Left ventricle myocardium inferior (tissue), 1 donor: ENCODE measurements at places on chromosomes 1 and 21.

GRCh38 chr1:68332041-68332440 is 99.7 kb upstream of the WLS start:
- DNase-seq: no peak

GRCh38 chr1:159933347-159933746 is 8.0 kb upstream of the TAGLN2 start:
- DNase-seq: no peak

GRCh38 chr1:75394386-75395139 is 216.4 kb downstream of the SLC44A5 start:
- DNase-seq: no peak

DNA sequence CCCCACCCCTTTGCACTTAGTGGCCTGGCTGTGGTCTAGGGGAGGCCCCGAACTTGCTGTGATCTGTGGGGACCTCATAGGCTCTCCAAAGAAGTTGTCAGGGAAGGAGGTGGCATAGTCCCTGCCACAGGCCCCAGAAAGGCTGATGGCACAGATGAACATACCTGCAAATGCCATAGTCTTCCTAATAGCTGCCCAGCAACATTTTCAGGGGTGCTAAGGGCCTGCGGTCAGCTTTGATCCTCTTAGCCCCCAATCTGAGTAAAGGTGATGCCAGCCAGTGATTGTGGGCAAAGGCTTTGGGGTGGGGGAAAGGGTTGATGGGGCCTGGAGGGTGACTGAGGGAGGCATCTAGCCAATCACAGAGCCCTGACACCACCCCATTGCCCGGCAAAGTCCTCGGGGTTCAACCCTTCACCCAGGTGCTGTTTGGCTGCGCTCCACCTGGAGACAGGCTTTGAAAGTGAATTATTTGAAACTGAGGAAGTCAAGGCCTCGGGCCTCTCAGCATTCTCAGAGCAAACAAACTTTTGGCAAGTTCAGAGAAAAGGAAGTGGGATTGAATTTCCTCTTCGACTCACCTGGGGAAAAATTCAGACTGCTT is 35.8 kb downstream of the PAX7 start:
- DNase-seq: no peak

GRCh38 chr1:21301794-21302440 is 11.7 kb upstream of the ECE1 start:
- DNase-seq: no peak

GRCh38 chr1:180939073-180939710 is 26.5 kb downstream of the KIAA1614 start:
- no peak for DNase-seq

DNA sequence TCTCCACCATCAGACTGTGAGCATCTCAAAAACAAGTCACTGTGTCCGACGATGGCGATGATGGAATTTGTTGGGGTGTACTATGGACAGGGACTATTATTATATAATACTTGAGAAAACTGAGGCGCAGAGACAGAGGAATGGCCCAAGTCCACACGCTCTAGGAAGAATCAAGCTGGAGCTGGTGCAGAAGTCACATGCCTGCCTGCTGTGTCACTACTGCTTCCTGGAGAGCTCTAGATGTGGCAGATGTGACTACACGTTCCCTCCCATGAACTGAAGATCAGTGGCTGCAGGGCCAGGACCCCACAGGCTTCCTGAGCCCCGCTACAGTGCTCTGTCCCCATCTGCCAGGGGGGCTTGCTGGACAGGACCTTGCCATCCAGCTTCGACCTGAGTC is 56.9 kb downstream of the TRABD2B start:
- DNase-seq: no peak

DNA sequence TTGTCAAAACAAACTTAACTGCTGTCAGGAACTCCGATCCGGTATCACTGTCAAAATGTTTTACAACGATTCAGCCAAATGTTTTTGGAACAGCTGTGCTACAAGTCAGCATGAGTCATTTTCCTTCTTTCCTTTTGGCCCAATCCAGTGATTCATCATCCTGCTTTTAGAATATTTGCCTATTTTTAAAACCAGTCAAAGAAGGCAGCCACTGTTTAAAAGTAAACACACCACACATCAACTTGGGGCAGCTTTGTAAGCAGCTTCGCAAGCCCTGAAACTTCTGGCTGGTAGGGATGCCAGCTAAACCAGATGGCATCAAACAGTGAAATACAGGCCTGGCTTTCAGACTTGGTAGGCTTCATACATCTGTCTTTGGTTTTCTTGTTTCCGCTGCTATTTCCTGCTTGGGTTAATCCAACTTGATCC is 14.9 kb downstream of the MAP3K7CL start:
- DNase-seq: no peak

GRCh38 chr1:206800411-206800810 is 28.1 kb upstream of the IL10 start:
- DNase-seq: no peak

DNA sequence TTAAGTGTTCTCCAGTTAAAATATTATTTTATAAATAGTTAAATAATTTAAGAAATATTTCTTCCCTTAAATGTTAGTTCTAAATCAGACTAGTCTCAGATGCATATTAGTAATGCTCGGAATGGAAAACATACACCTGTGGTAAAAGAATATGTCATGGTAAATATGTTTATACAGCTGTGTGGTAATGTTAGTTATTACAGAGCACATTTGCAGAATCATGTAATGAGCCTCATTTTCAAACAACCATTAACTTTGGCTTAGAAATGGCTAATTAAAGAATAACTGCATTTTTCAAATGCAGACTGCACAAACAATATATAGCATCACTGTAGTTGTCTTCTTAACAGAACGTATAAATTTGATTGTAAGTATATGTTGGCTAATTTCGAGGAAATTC is 90.3 kb downstream of the DISP1 start:
- DNase-seq: no peak

DNA sequence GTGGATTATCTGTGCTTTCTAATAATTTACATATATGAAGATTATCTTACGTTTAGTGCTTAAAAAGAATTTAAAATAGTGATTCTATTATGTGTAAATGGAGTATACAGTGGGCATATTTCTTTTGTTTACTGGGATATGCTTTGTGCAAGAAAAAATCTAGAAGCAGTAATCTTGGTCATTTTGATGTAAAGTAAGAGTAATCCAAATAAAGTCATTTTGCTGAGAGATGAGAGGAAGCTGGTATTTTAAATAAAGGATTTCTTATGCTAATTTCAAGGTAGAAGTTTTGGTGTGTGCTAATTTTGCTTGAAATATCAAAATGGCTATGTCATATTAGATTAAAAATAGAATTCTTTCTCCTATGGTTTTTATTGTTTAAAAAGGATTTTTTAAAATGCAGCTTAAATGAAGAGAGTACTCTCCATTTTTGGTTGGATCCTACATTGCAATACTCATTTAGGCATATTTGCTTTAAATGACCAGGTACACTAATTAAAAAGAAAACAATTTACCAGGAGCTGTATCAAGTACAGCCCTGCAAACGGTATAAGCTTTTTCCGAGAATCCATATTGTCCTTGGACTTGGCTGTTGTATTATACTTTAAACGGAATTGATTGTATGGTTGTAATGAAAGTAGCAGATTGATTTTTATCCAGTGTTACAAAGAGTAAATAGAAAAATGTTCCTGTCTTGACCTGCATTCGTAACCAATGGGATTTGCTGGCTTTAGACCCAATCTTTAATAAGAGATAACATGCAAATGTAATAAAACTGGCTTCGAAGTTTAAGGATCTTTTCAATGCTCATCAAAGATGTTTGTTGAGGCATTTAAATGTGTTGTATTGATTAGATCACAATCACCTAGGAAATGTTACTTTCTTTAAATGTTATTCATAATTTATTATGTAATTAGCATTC is 574.7 kb downstream of the USP25 start:
- no peak for DNase-seq

- no peak for DNase-seq
Measured at GRCh38 chr1:161311595-161312181, 1.9 kb upstream of the MPZ start.

GRCh38 chr1:151984313-151984956 is 9.2 kb downstream of the S100A10 start:
- no peak for DNase-seq

DNA sequence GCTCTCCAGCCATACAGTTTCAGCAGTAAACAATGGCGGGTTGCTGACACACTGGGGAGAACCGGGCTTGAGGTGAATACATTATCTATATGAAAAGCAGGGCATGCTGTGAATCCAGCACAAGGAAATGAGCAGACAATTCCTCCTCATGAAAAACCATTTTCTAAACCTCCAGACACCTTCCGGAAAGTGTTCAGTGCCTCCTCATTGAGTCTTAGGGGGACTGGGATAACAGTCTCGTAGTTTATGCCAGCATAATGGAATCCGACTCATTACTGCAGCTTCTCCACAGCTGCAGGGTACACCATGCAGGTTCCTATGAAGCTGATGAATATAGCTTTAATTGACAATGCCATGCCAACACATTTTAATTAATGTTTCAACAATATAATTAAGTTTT is 284.1 kb downstream of the BACH1 start:
- DNase-seq: no peak

- no peak for DNase-seq
Measured at GRCh38 chr1:7378346-7379130, 392.6 kb upstream of the VAMP3 start.

DNA sequence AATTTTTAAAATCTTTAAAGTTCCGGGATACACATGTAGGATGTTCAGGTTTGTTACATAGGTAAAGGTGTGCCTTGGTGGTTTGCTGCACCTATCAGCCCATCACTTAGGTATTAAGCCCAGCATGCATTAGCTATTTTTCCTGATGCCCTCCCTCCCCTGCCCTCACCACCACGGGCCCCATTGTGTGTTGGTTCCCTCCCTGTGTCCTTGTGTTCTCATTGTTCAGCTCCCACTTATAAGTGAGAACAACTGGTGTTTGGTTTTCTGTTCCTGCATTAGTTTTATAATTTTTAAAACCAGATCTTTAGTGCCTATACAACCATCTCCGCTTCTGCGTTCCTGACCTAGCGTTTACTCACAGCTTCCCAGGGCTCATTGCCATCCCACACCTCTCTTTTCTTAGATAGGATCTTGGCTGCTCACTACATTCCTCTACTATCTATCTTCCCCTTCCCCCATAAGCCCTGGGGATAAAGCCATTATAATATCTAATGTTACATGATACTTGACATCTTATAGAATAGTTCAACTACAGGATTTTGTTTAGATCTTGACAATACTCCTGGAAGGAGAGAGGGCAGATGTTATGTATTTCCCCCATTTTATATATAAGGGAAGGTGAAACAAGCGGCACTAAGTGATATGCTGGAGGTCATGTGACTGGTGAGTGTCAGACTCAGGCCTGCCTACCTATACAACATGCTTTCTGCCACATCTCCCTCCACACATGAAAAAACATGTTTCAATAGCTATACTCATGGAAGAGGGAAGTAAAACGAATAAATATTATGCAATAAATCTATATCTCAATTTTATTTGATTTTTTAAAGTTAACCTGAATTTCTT is 52.3 kb upstream of the DNAJC6 start:
- DNase-seq: no peak

DNA sequence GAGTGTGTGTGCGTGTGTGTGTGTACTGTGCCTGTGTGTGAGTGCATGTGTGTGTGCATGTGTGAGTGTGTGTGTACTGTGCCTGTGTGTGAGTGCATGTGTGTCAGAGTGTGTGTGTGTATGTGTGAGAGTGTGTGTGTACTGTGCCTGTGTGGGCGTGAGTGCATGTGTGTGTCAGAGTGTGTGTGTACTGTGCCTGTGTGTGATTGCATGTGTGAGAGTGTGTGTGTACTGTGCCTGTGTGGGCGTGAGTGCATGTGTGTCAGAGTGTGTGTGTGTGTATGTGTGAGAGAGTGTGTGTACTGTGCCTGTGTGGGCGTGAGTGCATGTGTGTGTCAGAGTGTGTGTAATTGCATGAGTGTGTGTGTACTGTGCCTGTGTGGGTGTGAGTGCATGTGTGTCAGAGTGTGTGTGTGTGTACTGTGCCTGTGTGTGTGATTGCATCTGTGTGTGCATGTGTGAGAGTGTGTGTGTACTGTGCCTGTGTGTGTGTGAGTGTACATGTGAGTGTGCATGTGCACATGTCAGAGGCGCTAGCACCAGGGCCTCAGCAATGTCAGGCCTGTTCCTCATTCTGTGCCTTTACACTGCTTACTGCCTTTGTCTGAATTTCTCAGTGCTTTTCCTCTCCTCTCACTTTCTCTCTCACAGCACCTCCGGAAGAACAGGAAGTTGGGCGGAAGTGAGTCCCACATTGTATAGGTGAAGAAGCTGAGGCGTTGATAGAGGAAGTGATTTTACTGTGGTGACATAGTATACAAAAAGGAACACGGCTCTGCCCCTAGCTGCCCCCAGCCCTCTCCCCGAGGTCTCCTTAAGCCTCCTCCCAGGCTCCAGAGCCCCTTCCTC is 4.9 kb downstream of the SLC5A9 start:
- no peak for DNase-seq

DNA sequence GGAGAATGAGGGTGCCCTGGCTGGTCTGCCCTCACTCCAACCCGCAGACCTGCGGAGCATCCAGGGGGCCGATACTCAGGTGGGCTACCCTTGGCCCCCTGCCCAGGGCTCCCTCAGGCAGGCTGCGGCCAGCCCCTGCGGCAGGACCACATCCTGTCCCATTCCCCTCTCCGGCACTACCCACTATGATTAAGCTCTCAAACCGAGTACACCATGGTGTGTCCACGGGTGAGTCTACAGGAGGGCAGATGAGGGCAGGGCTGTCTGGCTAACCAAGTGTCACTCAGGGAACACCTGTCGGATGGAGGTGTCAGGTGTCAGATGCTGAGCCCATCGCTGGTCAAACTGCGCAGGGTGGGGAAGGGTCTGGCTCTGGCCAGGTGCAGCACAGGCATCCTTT is 47.2 kb downstream of the SLC66A1 start:
- DNase-seq: no peak

GRCh38 chr1:230286890-230287269 is 139.3 kb downstream of the PGBD5 start:
- no peak for DNase-seq

GRCh38 chr1:154236855-154237254 is 16.1 kb downstream of the UBAP2L start:
- DNase-seq: no peak

DNA sequence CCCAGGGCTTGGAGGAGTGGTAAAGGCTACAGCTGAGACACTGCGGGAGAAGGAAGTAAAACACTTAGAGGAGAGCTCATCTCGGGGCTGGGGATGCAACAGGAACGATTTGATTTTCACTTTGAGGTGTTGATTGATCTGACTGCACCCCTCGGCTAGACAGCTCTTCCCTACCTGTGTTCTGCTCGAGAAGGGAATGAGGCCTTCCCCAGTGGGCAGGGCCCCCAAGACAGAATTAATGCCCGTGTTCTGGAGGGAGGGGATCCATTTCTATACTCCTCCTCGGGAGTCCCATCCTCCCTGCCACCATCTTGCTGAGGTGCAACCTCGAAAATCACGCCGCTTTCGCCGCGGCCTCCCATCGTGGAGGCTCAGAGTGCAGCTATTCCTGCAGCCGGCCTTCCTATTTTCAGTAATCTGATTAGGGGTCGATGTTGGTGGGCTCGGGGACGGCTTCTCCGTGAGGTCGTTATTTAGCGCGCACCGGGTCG is 2.4 kb downstream of the ATP2B4 start:
- no peak for DNase-seq
